ENCODE measurements at places on chromosomes 7 and 10.

GRCh38 chr10:1635340-1635739 lies 102.0 kb downstream of the ADARB2 start:
- DNase-seq: no peak

- DNase-seq: no peak
These were observed 45.9 kb upstream of the ITGB8 start for GRCh38 chr7:20284771-20285143.

- no peak for DNase-seq
These were observed 23.4 kb upstream of the TMEM229A start for GRCh38 chr7:124056234-124056633.

GRCh38 chr7:18475488-18475887 lies 20.1 kb upstream of the HDAC9 start:
- DNase-seq: no peak

DNA sequence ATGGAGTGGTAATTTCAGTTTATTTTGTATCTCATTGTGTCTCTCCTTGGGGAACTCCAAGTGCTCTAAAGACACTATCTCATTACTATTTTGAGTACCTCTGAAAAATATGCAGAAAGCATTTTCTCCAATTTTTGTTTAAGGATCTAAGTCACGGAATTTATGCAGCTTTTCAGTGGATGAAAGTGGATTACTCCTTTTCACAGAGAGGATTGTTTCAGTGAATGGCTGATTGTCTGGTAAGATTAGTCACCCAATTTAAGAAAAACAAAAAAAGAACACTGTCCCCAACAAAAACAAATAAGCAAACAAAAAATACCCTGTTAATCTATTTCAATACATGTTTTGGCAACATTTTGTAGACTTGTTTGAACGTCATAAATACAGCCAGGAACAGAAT lies 338.3 kb upstream of the TEX47 start:
- DNase-seq: no peak

DNA sequence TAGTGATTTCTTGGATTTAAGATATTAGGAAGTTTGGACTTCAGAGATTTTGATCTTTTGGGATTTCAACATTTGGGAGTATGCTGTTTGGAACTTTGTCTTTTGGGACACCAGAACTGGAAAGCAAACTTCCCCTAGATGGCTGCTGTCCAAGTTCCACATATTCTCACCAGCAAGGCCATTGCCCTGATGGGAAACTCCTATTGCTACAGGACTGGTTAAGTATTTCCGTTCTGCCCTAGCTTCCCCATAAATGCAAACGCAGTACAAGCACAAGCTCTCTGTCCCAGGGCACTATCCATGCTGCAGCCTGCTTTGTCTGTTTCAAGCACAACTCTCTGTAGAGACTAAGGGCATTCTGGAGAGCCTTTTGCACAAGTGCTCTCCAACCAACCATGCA lies 79.3 kb upstream of the SLC25A13 start:
- DNase-seq: no peak

- DNase-seq: no peak
These were observed 5.6 kb upstream of the DKK1 start for GRCh38 chr10:52308251-52309031.

DNA sequence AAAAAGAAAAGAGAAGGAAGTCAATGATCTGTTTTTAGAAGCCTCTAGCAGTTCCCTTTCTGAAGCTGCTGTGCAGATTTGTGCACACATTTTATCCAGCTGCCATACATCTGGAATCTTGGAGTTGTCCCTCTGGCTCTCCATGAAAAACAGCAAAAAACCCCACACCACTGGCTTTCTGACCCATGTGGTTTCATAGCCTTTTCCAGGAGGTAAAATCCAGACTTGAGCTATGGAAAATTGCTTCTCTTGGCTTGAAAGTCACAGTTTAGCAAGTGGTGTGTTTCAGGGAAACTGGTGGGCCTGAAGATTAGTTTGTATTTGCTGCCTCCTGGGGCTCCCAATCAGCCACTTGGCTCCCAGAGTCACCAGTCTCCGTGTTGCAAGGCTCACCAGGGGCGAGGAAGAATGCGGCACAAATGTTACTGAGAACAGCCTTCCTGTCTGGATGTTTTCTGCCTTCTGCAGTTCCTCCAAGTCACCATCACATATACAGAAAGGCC lies 50.1 kb upstream of the ADRB1 start:
- DNase-seq: no peak

DNA sequence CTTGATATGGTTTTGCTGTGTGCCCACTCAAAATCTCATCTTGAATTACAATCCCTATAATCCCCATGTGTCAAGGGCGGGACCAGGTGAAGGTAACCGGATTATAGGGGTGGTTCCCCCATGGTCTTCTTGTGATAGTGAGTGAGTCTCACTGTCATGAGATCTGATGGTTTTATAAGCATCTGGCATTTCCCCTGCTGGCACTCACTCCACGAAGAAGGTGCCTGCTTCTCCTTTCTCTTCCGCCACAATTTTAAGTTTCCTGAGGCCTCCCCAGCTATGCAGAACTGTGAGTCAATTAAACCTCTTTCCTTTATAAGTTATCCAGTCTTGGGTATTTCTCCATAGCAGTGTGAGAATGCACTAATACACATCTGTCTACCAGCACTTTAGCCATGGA lies 109.5 kb upstream of the SDK1 start:
- no peak for DNase-seq

DNA sequence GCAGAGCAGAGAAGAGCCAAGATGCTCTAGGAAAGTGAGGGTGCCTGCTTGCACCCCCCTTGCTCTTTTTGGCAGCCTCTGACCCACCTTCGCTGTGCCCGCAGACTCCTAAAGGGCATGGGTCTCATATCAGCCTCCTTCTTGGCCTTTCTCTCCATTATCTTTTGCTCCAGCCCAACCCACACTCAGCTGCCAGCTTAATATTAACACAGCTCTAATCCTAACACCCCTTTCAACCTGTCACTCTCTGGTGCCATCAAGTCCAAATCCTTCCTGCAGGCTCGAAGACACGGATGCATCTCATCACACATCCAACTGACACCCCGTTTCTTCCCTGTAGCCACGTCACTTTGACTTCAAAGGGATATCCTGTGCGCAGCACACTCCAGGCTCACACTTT lies 171.6 kb upstream of the AUTS2 start:
- DNase-seq: no peak

All from activated CD4-positive, alpha-beta T cell treated with anti-CD3 and anti-CD28 coated beads for 1 hour (primary cell).